ENCODE measurements at places on chromosomes 12 and 14.

GRCh38 chr12:118361092-118361404 is 11.7 kb downstream of the TAOK3 start:
- no peaks in the 10 kb centered on the region for H3K27me3 ChIP-seq
- no peak overlapping the region for H3K27ac ChIP-seq
- DNase-seq = no peak
- no peaks in the 10 kb centered on the region for H3K36me3 ChIP-seq
- peaks cover 7% of the 10 kb centered on the region for H3K4me1 ChIP-seq

- no peaks in the 10 kb centered on the region for H3K4me1 ChIP-seq
- H3K27ac ChIP-seq = no peak overlapping the region
- no peak for DNase-seq
Measured at GRCh38 chr12:53860426-53861345, 77.9 kb upstream of the HOXC13 start.

DNA sequence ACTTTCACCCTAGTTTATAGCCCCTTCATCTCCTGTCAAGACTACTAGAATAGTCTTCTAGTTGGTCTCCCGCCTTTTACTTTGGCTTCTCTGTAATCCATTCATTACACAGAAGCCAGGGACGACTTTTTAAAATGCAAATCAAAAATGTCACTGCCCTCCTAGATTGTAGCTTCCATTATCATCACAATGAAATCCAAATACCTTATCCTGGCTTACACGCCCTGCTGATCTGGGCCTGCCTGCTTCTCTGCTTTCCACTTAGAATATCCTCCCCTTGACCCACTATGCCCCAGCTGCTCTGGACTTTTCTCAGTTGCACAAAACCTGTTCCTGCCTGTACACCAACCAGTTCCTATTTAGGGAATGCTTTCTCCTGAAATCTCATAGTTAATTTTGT is 4.5 kb upstream of the EEA1 start:
- no peaks in the 10 kb centered on the region for H3K4me1 ChIP-seq
- no peak overlapping the region for H3K4me3 ChIP-seq
- DNase-seq = no peak
- no peaks in the 10 kb centered on the region for H3K27me3 ChIP-seq
- H3K27ac ChIP-seq = no peak overlapping the region

DNA sequence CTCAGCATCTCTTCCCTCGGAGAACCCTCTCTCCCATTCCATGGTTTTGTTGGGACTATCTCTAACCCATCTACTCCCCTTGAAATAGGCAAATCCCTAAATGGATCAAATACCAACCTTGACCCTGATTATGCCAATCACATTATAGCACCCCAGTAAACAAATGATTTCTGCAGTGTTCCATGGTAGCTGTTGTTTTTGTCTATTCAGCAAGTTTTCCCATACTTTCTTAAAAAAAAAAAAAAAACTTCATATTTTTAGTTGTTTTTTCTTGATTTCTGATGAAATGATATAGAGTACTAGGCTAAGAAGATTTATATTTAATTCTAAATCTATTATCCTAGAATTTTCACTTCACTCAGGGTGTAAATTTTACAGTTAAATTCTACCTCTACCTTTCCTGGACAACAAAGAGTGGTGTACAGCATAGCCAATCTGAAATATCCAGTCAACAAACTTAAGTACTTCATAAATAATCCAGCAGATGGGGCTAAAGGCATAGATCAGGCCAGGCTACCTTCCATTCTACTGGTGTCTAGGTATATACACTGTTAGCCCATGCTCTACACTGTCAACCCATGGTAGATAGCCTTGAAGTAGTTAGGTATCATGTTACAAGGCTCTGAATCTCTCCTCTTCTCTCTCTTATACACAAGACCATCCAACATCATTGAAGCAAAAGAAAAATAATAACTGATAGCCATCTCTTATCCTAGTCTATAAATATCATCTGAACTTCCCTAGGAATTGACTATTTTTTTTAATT is 82.2 kb downstream of the PLEKHG7 start:
- H3K36me3 ChIP-seq = no peaks in the 10 kb centered on the region
- no peaks in the 10 kb centered on the region for H3K27me3 ChIP-seq
- H3K4me3 ChIP-seq = no peak overlapping the region
- DNase-seq = peak; percentile 22
- H3K4me1 ChIP-seq = no peaks in the 10 kb centered on the region

DNA sequence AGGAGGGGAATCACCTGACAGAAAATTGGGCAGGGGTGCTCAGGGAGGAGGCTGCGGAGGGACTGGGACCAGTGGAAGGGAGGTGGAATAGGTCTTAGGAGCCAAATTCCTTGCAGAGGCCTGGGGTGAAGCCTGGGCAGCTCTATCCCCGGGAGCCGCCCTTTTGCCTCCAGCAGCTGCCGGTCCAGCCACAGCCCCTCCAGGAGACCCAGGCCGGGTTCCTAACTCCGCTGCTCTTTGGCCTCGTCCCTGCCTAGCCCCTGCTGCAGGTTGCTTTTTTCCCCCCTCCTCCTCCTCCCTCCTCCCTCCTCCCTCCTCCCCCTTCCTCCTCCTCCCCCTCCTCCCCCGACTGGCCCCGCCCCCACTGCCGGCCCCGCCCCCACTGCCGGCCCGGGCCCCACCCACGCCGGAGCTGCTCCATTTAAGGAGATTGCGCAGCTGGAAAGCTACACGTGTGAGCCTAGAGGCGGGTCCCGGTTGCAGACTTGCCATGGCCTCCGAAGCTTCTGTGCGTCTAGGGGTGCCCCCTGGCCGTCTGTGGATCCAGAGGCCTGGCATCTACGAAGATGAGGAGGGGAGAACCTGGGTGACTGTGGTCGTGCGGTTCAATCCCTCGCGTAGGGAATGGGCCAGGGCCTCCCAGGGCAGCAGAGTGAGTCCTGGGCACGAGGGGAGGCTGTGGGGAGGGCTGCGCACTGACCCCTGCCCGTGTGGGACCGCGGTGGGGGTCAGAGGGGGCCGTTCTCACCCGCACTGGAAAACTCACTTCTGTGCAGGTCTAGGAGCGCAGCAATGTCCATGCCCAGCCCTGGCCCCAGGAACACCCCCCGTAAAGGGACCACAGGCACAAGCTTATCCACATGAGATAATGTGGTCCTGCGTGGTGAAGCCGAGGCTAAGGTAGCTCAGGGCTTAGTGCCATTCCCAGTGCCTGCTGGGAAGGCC is at the start of gene TCL1B:
TCL1B (plus strand) TSS at position 449 of the 945 bp plus-strand sequence; CDS start at position 491, 42 bp downstream.
- H3K27me3 ChIP-seq = no peaks in the 10 kb centered on the region
- H3K36me3 ChIP-seq = no peaks in the 10 kb centered on the region
- H3K4me3 ChIP-seq = no peak within 1 kb of the TSS

- DNase-seq = no peak
- no peak overlapping the region for H3K27ac ChIP-seq
- H3K36me3 ChIP-seq = no peaks in the 10 kb centered on the region
- H3K4me3 ChIP-seq = no peak overlapping the region
Measured at GRCh38 chr14:28001002-28001401, 765.6 kb upstream of the FOXG1 start.

GRCh38 chr14:32167907-32168306 is 33.9 kb upstream of the RNU6-7 start:
- no peaks in the 10 kb centered on the region for H3K36me3 ChIP-seq
- no peak overlapping the region for H3K4me3 ChIP-seq
- H3K27me3 ChIP-seq = no peaks in the 10 kb centered on the region
- DNase-seq = no peak
- no peaks in the 10 kb centered on the region for H3K4me1 ChIP-seq
- H3K27ac ChIP-seq = no peak overlapping the region

- DNase-seq = no peak
- H3K27me3 ChIP-seq = no peaks in the 10 kb centered on the region
- H3K4me1 ChIP-seq = no peaks in the 10 kb centered on the region
Measured at GRCh38 chr12:14614704-14615121, 47.0 kb upstream of the PLBD1 start.

- H3K4me1 ChIP-seq = peaks cover 9% of the 10 kb centered on the region
- no peaks in the 10 kb centered on the region for H3K27me3 ChIP-seq
- DNase-seq = no peak
- H3K4me3 ChIP-seq = no peak overlapping the region
- no peaks in the 10 kb centered on the region for H3K36me3 ChIP-seq
Measured at GRCh38 chr12:57232156-57232756, 2.7 kb downstream of the SHMT2 start.

- no peaks in the 10 kb centered on the region for H3K4me1 ChIP-seq
- DNase-seq = no peak
- no peaks in the 10 kb centered on the region for H3K27me3 ChIP-seq
- no peak overlapping the region for H3K27ac ChIP-seq
Measured at GRCh38 chr12:89390802-89391673, 38.7 kb upstream of the DUSP6 start.

GRCh38 chr12:14691560-14691959 is 4.8 kb downstream of the GUCY2C start:
- no peak overlapping the region for H3K4me3 ChIP-seq
- DNase-seq = no peak
- no peaks in the 10 kb centered on the region for H3K36me3 ChIP-seq
- no peaks in the 10 kb centered on the region for H3K4me1 ChIP-seq
- H3K27ac ChIP-seq = no peak overlapping the region
